ENCODE measurements at places on chromosomes 3 and 15.

- DNase-seq: no peak
Observed at GRCh38 chr3:17573396-17573795, 169.0 kb downstream of the TBC1D5 start.

- no peak for DNase-seq
Observed at GRCh38 chr3:62968128-62968527, 92.9 kb upstream of the CADPS start.

DNA sequence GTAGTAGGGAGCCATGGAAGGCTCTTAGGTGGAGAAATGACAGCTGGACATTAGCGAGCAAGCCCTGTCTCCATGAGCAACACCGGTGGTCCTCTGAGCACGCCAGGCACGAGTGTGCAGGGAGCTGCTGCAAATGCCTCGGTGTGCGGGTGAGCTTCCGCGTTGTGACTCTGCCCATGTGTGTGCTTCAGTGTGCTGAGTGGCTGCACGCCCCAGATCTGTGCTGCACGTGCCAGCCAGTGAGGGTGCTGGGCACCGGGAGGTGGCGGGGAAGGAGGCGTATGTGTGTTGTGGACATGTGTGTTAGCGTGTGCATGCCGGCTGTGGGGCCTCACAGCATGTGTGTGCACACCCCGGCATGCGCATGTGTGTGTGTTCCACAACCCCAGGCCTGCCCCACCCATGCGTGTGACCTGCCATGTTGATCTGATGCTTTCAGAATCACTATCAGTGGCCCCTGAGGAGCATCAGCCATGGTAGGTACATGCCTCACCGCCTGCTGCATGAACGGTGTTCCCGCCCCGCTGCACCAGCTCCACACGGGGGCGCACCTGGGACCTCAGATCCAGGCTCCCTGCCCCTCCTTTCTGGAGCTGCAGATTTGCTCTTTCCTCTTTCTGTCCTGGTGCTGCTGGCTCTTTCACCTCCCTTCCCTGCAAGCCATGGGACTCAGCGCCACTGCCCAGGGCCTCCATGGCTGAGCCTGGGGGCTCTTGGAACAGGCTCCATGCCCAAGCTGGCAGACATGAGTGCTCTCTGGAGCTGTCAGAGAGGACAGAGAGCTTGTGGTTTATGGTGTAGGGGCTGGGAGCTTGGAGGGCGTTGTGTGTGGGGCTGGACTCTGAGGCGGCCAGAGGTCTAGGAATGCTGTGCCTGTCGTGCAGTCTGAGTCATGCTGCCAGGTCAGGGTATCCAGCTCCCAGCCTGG, 169.4 kb downstream of the TBC1D2B start:
- DNase-seq: peak; percentile 67

GRCh38 chr15:81038975-81039607, 38.4 kb downstream of the TLNRD1 start:
- DNase-seq: no peak
